ENCODE measurements at places on chromosomes 1 and 21.

DNA sequence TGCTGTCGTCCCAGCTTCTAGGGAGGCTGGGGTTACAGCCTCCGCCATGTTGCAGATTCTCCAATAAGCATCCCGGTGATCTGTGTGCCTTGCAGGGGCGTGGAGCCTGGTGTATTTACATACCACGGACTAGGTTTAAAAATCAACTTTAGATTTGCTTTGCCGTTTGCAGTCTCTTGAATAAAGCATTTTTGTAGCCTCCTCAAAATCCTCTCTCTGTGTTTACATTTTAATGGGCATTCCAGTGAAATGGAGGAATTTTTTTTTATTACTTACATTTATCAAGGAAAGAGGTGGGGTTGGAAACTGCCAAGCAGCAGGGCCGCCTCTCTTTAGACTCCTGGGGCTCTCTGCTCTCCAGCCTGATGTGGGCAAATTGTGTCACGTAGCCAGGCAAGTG, 437.5 kb upstream of the VAMP3 start:
- peaks cover 8% of the 10 kb centered on the region for H3K4me1 ChIP-seq
- no peak overlapping the region for H3K4me3 ChIP-seq
- DNase-seq = no peak
- H3K27me3 ChIP-seq = no peaks in the 10 kb centered on the region
- H3K27ac ChIP-seq = no peak overlapping the region

DNA sequence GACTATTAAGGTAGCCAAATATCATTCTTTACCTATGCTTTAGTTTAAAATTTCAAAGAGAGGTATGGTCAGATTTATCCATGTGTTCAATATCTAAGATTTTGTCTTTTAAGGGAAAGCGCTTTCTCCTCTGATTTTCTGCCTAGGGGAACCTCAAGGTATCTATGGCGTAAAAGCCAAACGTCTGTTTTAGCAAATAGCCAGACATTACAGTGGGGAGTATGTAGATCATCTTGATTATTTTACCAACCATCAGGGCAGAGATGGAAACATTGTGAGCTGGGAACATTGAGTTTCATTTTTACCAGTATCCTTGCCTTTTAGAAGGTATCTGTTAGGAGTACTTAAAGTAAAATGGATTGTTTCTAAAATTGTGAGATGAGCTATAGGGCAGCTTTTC, 71.0 kb downstream of the LEPR start:
- no peak overlapping the region for H3K27ac ChIP-seq
- no peaks in the 10 kb centered on the region for H3K4me1 ChIP-seq
- no peak for DNase-seq
- no peaks in the 10 kb centered on the region for H3K27me3 ChIP-seq
- no peak overlapping the region for H3K4me3 ChIP-seq

DNA sequence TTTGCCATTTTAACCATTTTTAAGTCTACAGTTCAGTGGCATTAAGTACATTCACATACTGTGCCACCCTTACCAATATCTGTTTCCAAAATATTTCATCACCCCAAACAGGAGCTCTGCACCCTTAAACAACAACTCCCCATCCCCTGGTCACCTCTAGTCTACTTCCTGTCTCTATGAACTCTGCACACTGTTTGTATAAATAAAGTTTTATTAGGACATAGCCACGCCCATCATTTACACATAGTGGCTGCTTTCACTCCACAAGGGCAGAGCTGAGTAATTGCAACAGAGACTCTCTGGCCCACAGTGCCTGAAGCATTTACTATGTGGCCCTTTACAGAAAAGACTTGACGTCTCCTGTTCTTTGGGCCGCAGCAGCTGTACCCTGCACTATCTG, 30.1 kb downstream of the KCNAB2 start:
- DNase-seq = no peak
- no peaks in the 10 kb centered on the region for H3K36me3 ChIP-seq
- H3K27ac ChIP-seq = no peak overlapping the region
- H3K4me3 ChIP-seq = no peak overlapping the region

- DNase-seq = no peak
- H3K27ac ChIP-seq = no peak overlapping the region
- H3K36me3 ChIP-seq = peaks cover 10% of the 10 kb centered on the region
- H3K4me1 ChIP-seq = no peaks in the 10 kb centered on the region
Measured at GRCh38 chr1:116986421-116987255, 14.9 kb upstream of the CD101 start.

DNA sequence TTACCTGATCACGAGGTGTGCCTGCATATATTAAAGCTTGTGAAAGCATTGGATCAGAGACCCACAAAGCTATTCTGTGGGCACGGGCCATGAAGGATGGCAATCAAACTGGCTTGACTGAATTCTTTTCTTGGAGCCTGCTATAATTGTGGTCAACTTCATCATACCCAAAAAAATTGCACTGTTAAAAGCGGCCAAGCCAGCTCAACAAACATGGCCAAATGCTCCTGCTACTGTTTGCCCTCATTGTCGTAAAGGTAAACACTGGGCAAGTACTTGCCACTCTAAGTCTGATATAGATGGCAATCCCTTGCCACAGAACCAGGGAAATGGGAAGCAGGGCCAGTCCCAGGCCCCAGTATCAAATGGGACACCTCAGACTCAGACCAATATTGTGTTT, 6.6 kb upstream of the GSTM5 start:
- H3K27me3 ChIP-seq = no peaks in the 10 kb centered on the region
- no peak for DNase-seq
- H3K4me3 ChIP-seq = no peak overlapping the region
- H3K27ac ChIP-seq = no peak overlapping the region
- H3K4me1 ChIP-seq = no peaks in the 10 kb centered on the region
- H3K36me3 ChIP-seq = no peaks in the 10 kb centered on the region

DNA sequence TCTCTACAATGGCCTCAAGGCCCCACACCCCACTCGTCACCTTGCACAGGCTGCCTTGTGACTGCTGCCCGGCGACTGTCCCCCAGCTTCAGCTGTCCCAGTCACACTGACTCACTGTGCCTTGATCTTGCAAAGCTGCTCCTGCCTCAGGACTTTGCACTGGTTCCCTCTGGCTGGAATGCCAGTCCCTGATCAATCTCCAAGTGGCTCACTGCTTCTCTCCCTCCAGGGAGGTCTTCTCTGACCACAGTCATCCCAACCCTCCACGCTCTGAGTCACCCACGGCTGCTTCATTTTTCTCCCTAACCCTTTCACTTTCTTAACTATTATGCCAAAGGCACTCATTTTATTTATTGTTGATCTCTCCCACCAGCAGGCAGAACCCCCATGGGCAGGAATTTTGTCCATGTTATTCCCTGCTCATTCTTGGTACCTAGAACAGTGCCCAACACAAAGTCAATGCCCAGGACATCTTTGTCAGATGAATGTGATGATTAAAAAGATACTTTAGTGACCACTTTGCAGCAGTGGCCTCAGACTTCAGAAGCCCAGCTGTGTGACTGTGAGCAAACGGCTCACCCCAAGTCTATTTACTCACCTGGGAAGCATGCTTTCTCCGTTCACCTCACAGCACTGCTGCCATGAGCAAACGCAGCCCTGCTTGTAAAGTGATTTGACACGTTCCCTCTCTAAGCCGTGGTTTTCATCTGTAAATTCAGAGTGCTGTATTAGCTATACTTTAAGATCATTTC, 53.4 kb downstream of the ZBTB18 start:
- DNase-seq = no peak
- H3K27ac ChIP-seq = no peak overlapping the region
- H3K36me3 ChIP-seq = no peaks in the 10 kb centered on the region
- no peaks in the 10 kb centered on the region for H3K27me3 ChIP-seq
- H3K4me1 ChIP-seq = peaks cover 27% of the 10 kb centered on the region
- no peak overlapping the region for H3K4me3 ChIP-seq

- no peaks in the 10 kb centered on the region for H3K4me1 ChIP-seq
- H3K36me3 ChIP-seq = peaks cover 3% of the 10 kb centered on the region
- no peak overlapping the region for H3K27ac ChIP-seq
- no peak for DNase-seq
Measured at GRCh38 chr1:228234921-228235320, 27.1 kb downstream of the OBSCN start.

- H3K36me3 ChIP-seq = no peaks in the 10 kb centered on the region
- H3K27ac ChIP-seq = no peak overlapping the region
- no peak for DNase-seq
- H3K27me3 ChIP-seq = peaks cover 16% of the 10 kb centered on the region
Measured at GRCh38 chr1:24149866-24150233, 6.9 kb upstream of the IL22RA1 start.

DNA sequence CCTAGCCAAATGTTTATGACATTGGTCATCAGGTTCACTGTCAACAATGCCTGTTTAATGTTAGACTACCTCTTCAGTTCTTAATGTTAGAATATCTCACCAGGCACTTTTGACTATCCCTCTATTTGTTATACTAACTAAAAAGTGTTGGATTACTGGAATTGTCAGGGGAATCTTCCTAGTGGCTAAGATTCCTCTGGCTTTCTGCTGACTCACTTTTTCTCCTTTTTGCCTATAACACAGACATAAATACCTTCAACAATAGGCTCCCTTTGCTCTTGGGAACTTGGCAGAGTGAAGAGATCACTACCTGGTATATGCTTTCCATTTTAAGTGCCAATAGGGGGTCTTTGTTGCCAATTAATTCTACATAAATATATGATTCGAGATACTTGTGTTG, 68.5 kb downstream of the TMEM200B start:
- H3K4me3 ChIP-seq = no peak overlapping the region
- DNase-seq = no peak
- no peak overlapping the region for H3K27ac ChIP-seq
- no peaks in the 10 kb centered on the region for H3K4me1 ChIP-seq
